Fibroblast of villous mesenchyme (primary cell): ENCODE measurements at places on chromosomes 11 and 22.
A peak's percentile ranks its signal among the peaks of the same experiment; 100 is the strongest.

GRCh38 chr11:41377709-41378394 is 81.6 kb downstream of the LRRC4C start:
- DNase-seq, result no peak

GRCh38 chr11:61963016-61963281 is 4.5 kb downstream of the FTH1 start:
- DNase-seq, result no peak

GRCh38 chr22:41857155-41857859 is 24.4 kb downstream of the SREBF2 start:
- DNase-seq, result peak; percentile 62

DNA sequence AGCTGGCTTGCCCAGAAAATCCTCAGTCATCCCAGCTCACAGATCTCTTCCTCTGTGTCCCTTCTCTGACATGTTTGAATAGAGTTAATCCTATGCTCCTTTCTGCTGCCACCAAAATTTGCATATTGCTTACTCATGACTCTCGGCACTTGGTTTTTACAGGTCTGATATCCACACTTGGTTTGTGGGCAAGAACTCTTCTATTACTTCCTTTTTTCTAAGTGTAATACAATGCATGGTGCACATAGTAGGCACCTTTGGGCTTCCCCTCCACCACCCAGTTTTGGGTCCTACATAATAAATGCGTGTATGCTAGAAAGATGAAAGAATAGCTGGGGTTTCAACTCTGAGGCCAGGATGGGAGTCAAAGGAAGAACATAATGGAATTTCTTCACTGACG is 69.7 kb upstream of the GRK3 start:
- no peak for DNase-seq

DNA sequence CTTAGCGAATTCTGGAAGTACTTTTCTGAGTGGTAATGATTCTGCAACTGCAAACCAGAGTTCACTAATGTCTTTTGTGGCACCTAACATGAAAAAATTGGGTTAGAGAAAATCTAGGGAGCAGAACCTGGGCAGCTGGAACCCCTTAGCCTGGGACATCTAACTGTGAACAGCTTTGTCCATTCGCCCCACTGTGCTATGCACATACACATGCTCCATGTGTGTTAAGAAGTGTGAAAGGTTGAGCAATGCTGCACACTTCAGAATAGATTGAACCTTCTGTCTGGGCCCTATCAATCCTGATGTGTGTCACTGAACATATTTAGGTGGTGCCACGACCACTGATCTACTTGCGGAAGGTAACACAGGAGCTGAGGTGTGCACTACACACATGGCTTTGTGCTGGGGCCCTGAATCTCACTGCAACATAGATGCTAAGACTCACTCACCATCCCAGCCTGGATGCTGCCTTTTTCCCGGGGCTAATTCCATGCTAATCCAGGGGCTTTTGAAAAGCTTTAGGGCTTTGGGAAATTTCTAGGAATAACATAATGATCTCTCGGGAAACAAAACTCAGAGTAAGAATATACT is 976.2 kb downstream of the NTM start:
- DNase-seq, result no peak

- DNase-seq, result no peak
Observed at GRCh38 chr11:134644476-134645456, 232.7 kb upstream of the B3GAT1 start.

GRCh38 chr11:79670882-79671281 is 230.1 kb upstream of the TENM4 start:
- DNase-seq, result no peak

GRCh38 chr11:27509908-27510307 is 3.3 kb upstream of the LIN7C start:
- no peak for DNase-seq

GRCh38 chr11:116473790-116474346 is 298.9 kb downstream of the BUD13 start:
- DNase-seq, result no peak

GRCh38 chr22:42934338-42934737 is 77.3 kb upstream of the ARFGAP3 start:
- DNase-seq, result no peak

- DNase-seq, result peak; percentile 51
Observed at GRCh38 chr11:96134602-96135001, 208.4 kb downstream of the MAML2 start.
